ENCODE measurements at places on chromosomes 2 and 18.

- no peak for DNase-seq
Observed at GRCh38 chr2:10837298-10838266, 25.0 kb upstream of the PDIA6 start.

GRCh38 chr2:144133936-144134665 is 385.8 kb downstream of the ZEB2 start:
- DNase-seq = no peak

DNA sequence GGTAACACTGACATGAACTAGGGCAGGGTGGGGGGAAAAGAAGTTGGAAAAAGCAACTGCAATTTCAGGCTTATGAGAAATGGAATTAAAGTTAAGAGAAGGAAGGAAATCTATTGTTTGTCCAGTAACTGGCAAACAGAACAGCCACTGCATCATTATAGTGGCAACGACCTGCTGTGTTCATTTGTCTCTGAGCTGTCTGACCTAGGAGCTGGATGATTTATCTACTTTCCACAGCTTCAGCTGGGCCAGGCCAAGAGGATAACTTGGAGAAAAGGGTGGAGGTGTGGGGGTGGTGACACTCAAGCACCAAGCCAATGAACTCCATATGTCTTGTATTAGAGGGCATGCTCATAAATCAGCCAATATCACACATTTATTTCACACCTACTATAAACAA is 291.5 kb upstream of the KLHL29 start:
- no peak for DNase-seq

GRCh38 chr2:126534478-126534877 is 121.5 kb upstream of the GYPC start:
- no peak for DNase-seq

DNA sequence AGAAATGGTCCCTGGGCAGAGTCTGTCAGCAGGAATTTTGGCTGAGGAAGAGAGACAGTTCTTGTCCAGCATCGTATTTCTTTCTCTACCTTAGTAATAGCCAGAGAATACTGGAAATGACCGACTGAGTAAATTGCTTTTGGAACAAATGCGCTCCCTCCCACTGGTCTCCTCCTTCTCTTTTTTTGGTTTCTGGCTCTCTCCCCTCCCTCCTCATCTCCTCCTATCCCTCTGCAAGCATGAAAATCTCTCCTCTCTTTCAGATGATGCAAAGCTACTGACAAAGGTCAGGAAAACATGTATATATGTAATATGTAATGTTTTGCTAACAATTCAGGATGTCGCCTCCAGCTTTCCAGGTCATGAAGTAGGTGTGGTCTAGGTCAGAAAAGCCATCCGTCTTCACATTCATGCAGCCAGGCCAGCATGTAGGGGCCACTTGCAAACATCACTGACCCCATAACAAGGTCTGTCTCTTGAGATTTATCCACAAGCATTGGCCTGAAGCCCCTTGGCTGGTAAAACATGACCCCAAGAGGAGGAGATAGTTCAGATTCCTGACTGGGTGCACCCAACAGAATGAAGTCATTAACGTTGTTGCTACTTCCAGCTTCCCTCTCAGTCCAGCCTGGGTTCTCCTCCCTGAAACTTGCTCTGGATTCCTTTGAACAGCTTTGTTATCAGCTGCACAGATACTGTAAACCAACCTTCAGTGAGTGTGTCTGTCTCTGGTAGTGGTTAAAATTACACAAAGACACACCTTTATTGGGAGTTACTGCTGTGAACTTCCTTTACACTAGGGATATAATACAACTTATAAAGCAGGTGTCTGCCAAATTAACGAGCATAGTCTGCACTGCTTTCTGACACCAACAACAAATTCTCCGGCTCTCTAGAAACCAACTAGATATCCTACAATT is 864.4 kb upstream of the KLHL29 start:
- no peak for DNase-seq

GRCh38 chr18:66342577-66342976 is 261.3 kb downstream of the CDH19 start:
- DNase-seq = no peak

- no peak for DNase-seq
Observed at GRCh38 chr18:49865401-49865800, 52.1 kb upstream of the ACAA2 start.

DNA sequence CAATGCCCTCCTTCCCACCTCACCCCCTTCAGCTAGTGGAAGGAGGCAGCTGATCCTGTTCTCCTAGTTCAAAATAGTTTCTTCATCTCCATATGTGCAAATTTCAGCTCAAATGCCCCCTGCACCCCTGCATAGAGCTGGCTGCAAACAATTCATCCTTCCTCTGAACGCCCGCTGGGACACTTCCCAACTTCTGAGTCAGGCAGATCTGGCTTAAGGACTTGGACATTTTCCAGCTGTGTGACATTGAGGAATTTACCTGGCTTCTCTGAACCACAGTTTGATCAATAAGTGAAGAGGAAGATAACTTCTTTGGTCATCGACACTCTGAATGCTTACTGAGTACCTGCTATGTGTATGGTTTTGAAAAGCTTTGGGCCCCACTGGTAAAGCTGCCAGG is 23.5 kb downstream of the PTGR3 start:
- DNase-seq = no peak

DNA sequence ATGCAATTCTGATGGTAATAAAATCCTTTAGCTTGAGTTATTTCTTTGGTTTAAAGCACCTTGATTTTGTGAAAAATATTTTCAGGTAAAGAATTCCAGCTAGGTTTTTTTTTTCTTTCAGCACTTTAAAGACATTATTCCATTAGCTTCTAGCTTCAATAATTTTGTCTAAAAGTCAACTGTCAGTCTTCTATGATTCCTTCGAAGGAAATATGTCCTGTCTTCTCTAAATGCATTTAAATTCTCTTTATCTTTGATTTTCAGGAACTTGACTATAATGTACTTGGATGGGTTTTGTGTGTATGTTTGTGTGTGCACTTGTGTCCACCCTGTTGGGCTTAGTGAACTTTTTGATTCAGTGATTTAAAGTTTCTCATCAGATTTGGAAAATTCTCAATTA is 4.7 kb downstream of the LONRF2 start:
- no peak for DNase-seq

DNA sequence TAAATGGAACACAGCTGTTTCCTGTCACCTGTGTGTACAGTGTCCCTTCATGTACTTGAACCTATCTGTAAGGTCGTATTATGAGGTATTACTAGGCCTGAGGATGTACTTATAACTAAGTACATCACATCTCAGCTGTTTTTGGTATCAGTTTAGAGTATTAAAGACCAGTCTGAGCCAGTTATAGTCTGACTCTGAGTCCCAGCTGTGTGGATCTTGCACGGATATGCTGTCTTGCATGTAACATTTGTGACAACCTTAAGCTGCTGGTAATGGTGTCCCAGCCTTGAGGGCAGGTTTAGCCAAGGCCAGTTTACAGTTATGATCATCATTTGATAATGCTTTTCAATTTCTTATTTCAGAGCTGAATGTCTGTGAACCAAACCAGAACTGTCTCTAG is 496.3 kb downstream of the SLC4A3 start:
- DNase-seq = no peak

DNA sequence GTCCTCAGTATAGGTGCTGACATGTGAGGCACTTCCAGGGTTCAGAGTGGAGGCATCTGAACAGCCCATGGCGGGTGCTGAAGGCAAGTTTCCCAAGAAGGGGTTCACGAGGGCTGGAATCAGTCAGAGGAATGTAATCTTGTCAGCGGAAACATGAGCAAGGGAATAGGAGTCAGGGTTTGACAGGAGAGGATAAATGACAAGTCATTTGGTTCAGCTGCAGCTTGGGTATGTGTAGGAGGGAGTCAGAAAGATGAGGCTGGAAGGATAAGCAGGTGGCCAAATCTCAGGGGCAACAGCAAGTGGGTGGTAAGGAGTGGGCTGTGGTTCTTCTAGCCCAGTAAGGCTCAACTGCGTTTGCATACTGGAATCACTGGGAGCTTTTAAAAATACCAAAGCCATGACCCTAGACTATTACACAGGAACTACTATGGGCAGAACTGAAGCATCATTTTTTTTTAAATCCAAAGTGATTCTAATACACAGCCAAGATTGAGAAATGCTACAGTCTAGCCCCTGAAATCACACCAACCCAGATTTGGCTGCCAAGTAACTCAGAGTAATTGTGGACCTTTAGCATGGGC is 41.8 kb upstream of the NAB1 start:
- DNase-seq = peak; percentile 55

- DNase-seq = no peak
Observed at GRCh38 chr2:116094196-116094595, 1651.8 kb downstream of the DPP10 start.

GRCh38 chr2:119741868-119742267 is 17.9 kb upstream of the PTPN4 start:
- no peak for DNase-seq

GRCh38 chr2:10157293-10157692 is 34.8 kb downstream of the RRM2 start:
- DNase-seq = no peak

DNA sequence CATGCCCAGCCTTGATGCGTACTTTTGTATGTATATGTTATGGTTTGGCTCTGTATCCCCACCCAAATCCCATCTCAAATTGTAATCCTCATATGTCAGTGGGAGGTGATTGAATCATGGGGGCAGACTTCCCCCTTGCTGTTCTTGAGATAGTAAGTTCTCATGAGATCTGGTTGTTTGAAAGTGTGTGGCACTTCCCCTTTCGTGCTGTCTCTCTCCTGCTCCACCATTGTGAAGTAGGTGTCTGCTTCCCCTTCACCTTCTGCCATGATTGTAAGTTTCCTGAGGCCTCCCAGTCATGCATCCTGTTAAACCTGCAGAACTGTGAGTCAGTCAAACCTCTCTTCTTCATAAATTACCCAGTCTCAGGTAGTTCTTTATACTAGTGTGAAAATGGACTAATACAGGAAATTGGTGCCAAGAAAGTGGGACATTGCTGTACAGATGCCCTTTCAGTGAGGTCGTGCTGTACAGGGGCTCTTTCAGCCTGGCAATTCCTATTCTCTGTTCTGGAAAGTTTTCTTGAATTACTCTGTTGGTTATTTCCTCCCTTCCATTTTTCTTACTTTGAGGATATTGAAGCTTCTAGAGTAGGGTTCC is 38.2 kb downstream of the KCMF1 start:
- DNase-seq = no peak

- no peak for DNase-seq
Observed at GRCh38 chr18:12057419-12058039, 36.1 kb upstream of the ANKRD62 start.

GRCh38 chr2:197010200-197011020 is 83.9 kb upstream of the PGAP1 start:
- DNase-seq = no peak

DNA sequence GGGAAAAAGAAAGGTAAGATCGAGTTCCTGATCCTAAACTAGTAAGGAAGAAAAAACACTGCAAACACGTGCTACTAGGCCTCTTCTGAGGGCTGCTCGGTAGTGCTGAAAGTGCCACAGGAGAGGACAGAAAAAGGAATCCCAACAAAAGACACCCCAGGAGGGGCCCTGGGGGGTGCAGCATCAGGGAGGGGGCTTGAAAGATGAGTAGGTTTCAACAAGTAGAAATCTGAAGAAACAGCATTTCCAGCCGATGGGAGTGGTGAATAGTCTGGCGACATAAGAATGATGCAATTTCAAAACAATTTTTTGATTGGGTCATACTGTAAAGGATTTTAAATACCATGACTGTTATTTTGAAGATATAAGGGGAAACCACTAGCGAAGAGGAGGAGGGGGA is 98.6 kb downstream of the NOL10 start:
- DNase-seq = no peak

- DNase-seq = no peak
Observed at GRCh38 chr2:30981510-30981909, 156.7 kb downstream of the GALNT14 start.

GRCh38 chr2:122414902-122415301 is 659.5 kb downstream of the TSN start:
- no peak for DNase-seq

- DNase-seq = peak; percentile 75
Observed at GRCh38 chr2:60553495-60554073, at the start of gene BCL11A. Gene BCL11A (minus strand): TSS chr2:60553654. CDS start chr2:60553270, 384 bp downstream.

DNA sequence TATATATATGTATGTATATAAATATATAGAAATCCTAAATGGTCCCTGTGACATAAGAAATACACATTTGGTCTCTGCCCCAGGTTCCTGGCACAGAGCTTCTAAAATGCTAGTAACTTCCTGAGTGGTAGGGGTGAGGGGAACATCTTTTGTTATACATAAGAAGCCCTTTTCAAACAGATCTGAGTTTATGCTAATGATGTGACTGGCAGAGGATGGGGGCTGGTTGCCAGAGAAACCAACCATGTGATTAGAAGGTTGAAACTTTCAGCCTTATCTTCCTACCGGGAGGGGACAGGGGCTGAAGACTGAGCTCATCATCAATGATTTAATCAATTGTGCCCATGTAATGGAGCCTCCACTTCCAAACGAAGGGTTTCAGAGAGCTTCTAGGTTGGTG is 16.3 kb downstream of the MFSD2B start:
- DNase-seq = no peak

DNA sequence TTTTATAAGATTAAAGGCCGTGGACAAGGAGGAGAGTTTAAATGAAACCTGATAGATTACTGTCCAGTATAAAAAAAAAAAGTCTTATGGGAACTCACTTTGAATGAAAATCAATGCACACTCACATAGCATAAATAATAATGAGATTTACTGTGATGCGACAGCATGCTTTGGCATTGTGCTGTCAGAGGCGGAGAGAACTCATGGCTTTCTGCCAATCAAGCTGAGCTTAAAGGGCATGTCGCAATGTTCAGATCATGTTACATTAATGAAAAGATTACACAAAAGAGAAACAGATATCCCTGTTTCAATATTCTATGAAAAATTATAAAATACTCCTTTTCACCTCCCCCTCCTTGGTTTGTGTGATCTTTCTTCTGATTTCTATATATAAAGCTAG is 310.8 kb downstream of the ERBB4 start:
- peak; percentile 32 for DNase-seq

DNA sequence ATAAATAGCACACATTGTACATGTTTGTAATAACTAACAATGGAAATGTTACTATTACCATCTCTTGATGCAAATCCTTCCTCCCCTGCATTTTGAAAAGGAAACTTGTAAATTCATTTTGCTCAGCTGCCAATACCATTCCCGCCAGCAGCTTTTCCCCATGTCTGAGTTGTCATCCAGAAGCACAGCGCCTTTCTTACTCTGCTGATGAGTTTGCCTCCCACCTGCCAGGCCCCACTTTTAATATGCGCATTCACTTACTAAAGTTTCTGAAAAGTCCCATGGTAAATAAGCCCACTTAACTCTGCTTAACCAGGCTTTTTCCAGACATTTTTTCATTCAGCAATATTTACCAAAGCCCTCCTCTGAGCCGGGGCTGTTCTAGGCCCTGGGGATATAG is 3.9 kb downstream of the CHST10 start:
- no peak for DNase-seq

GRCh38 chr2:73844087-73844486 is 15.3 kb downstream of the STAMBP start:
- no peak for DNase-seq

DNA sequence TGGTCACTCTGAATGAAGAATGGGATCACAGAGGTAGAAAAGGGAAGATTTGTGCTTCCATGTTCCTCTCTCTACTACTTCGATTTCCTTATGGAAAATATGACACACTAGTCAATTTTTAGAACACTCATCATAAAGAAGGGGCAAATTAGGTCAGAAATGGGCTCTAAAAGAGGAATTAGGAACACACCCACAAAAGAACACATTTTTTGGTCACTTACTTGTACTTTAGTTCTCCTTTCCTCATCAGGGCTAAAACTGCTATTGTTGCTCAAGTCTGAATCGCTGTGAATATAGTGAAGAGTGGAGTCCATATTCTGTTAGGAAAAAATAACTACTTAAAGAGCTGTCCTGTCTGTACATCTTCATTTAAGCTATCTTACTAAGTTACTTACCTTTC is 52.6 kb downstream of the PPP4R1 start:
- DNase-seq = no peak

- DNase-seq = no peak
Observed at GRCh38 chr18:70165936-70166335, 39.6 kb downstream of the RTTN start.
